ENCODE measurements at places on chromosomes 6 and 20.

- DNase-seq = no peak
These were observed 316.0 kb downstream of the CLIC5 start for GRCh38 chr6:45699663-45700062.

DNA sequence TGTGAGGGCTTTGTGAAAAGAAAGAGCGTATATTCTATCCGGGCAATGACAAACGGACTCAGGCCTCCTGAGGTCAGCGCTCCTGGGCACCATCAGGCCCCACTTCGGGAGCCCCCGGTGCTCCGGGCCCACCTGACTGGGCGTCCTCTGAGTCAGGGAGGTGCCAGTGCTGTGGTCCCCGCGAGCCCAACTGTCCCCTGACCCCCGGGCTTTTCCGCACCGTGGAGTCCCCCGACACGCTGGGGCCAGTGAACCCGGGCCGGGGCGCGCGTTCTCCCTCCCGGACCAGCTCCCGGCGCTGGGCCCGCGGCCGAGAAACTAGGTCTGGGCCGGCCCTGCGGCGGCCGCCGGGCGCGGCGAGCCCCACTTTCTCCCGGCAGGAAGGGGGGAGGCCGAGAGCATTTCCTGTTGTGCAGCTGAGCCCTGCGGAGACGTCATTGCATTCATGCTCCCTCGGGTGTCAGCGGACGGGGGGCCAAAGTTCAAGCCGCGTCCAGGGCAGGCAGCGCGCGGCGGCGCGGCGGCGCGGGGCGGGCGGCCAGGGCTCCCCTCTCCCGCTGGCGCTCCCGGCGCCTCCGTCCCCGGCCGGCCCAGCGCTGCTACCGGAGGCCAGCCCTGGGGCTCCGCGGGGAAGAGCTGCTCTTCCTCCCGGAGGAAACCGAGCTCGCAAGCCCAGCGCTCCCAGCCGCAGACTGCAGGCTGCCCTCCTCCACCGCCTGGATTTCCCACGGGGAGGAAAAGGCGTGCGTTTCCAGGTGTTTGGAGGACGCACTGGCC lies 18.3 kb downstream of the HIVEP2 start:
- no peak for DNase-seq

DNA sequence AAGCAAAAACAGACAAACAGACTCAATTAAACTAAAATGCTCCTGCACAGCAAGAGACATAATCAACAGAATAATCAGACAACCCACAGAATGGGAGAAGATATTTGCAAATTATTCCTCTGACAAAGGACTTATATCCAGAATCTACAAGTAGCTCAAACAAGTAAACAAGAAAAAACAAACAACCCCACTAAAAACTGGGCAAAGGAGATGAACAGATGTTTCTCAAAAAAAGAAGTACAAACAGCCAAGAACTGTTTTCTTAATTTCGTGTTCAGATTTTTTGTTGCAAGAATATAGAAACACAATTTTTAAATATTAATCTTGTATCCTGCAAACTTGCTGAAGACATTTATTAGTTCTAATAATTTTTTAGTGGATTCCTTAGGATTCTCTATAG lies 274.1 kb downstream of the BCKDHB start:
- no peak for DNase-seq

DNA sequence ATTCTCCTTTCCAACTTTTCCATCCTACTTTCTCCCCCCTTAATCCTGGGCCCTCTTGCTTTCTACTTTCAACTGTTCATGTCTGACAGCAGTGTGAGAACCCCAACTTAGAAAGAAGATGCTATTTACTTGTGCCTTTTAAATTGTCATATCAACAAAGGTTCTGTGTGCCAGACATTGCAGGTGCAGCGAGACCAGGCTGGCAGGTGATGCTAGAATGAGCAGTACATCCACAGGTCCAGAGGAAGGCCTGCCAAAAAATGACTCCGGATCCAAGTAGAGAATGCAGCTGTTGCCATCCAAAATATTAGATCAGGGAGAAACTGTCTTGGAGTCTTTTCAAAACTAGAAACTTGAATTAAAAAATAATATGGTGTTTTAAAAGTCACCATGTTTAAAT lies 510.5 kb downstream of the LMBRD1 start:
- no peak for DNase-seq

GRCh38 chr6:17930321-17930993 lies 57.0 kb downstream of the KIF13A start:
- DNase-seq = no peak

DNA sequence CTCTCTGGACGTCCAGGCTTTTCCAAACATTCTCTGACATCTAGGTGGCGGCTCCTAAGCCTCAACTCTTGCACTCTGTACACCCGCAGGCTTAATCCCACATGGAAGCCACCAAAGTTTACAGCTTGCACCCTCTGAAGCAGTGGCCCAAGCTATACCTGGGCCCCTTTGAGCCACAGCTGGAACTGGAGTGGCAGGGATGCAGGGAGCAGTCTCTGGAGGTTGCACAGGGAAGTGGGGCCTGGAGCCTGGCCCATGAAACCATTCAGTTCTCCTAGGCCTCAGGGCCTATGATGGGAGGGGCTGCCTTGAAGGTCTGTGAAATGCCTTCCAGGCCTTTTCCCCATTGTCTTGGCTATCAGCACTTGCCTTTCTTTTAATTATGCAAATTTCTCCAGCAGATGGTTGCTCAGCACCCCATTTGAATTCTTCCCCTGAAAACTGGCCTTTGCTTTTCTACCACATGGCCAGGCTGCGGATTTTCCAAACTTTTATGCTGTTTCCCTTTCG lies 64.9 kb downstream of the IRF4 start:
- no peak for DNase-seq

DNA sequence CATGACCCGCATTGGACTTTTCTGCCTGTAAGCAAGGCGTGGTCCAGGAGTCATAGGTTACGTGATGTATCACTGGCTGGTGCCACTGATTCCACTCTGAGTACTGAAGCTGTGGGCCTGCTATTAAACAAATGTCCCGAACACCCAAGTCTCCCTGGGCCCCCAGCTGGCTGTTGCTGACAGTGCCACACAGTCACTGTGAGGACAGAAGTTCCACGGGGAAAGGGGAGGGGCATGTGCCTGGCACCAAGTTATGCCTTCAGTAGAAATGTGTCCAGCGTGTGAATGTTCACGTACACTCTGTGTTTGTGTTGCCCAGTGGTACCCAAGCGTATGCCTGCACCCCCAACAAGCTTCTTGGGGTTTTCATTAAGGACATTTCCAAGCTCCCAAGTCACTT lies 171.4 kb upstream of the QKI start:
- DNase-seq = no peak

DNA sequence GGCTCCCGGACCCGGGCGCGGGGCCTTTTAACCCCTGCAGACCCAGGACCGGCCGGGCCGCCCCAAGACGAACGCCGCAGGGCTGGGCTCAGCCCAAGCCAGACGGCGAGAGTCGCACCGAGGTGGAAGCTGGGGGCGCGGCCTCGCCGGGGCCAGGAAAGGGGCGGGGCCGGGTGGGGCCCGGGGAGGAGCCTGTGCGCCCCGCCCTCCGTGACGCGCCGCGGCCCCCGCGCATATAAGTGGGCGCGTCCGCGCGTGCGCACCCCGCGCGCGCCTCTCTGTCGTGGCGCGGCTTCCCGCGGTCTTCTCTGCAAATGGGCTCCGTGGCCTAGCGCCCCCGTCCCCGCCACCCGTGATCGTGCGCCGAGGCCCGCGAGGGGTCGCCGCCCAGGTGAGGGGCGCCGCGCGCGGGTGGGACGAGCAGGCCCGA lies at the start of gene PPDPF:
Gene PPDPF, plus strand, starts transcription at position 262 of the 430 bp plus-strand sequence. CDS start 544 bp downstream, outside the sequence.
- DNase-seq = peak; percentile 13

DNA sequence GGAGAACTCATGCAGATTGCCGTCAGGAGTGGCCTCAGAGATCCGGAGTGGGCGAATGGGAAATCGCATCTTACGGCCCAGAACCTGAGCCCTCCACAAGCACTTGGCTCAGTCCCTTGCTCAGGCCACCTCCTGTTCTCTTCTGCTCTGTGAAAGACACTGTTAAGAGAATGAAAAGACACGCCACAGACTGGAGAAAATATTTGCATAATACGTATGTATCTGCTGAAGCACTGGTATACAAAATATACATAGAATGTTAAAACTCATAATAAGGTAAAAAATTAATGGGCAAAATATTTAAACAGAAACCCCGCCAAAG lies 838 bp upstream of the POM121L2 start:
- no peak for DNase-seq

- DNase-seq = no peak
These were observed 38.8 kb downstream of the BMP2 start for GRCh38 chr20:6806275-6806674.

DNA sequence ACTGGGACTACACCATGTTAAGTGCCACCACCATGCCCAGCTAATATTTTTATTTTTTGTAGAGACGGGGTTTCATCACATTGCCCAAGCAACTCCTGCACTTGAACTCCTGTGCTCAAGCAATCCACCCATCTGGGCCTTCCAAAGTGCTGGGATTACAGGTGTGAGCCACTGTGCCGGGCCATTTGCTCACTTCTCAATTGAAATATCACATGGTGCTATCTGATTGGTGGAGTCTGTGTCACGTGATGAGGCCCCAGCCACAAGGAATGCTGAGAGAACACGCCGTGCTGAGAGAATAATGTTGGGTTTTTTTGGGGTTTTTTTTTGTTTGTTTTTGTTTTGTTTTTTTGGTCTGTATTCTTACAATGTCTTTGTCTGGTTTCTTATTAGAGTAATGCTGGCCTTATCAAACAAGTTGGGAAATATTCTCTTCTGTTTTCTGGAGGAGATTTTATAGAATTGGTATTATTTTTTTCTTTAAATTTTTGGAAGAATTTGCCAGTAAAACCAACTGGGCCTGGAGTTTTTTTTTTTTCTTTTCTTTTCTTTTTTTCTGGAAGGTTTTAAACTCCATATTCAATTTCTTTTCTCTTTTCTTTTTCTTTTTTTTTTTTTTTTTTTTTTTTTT lies 183.2 kb upstream of the KCNG1 start:
- DNase-seq = no peak

DNA sequence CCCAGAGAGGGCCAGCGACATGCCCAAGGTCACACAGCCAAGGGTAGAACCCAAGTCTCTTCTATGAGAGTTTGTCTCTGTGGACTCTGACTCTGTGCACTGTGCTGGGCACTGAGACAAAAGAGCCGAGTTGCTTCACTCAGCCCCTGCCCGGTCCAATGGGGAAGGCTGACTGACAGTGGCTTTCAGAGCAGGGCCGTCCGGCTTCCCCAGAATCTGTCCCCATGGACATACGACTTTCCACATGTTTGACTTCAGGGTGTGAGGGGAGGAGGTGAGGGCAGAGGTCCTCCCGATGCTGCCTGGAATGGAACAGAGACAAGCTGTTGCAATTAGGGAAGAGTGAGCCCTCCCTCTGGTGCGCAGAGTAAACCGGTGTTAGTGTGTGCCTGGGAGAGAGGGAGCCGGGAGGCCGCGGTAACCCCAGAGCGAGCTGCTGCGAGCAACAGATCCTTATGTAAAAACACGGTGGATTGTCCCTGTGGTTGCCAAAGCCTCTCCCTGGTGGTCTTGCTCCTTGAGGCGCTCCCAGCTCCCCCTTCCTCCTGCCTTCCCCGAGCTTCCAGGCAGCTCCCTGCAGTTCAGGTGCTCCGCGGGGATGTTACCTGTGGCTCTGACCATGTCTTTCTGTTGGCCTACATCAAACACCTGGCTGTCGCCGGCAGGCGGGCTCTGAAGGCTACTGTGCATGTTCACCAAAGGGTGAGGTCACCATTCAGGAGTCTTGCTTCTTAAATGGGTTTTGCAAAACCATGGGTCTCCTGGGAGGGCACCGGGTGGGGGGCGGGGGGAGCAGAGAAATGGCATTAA lies 672 bp downstream of the SIRPA start:
- DNase-seq = no peak

- no peak for DNase-seq
These were observed 17.8 kb downstream of the QKI start for GRCh38 chr6:163432300-163432699.

GRCh38 chr20:10786678-10787077 lies 112.9 kb upstream of the JAG1 start:
- no peak for DNase-seq

DNA sequence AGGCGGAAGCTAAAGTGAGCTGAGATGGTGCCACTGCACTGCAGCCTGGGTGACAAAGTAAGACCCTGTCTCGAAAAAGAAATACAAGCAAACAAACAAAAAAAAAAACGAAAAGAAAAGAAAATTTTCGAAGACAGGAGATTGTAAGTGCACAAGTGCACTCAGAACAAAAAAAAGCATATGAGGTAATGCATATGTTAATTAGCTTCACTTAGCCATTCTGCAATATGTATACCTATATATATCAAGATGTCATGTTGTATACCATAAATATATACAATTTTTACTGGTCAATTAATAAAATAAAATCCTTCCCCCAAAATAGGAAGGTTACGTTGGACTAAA lies 127.5 kb downstream of the RIN2 start:
- DNase-seq = no peak

DNA sequence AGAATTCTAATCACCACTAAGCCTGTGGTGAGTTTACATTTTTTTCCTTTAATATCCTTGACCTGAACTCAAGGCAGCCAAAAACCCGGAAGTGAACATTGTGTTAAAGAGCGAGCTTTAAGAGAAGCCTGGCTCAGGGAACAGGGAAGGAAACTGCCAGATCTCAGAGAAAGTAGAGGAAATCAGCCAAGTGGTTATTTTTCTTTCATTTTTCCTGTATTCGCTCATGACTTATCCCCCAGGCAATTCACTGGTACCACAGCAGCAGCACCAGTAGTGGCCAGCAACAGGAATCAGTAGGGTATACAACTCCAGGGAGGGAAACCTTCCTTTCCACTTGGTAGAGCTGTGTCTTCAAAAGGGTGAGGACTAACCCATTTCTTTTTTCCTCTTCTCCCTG lies 89.6 kb upstream of the HMGCLL1 start:
- no peak for DNase-seq

GRCh38 chr6:90184334-90185298 lies 112.0 kb downstream of the BACH2 start:
- DNase-seq = no peak

- DNase-seq = no peak
These were observed 16.7 kb downstream of the BPIFA1 start for GRCh38 chr20:33252460-33252859.

DNA sequence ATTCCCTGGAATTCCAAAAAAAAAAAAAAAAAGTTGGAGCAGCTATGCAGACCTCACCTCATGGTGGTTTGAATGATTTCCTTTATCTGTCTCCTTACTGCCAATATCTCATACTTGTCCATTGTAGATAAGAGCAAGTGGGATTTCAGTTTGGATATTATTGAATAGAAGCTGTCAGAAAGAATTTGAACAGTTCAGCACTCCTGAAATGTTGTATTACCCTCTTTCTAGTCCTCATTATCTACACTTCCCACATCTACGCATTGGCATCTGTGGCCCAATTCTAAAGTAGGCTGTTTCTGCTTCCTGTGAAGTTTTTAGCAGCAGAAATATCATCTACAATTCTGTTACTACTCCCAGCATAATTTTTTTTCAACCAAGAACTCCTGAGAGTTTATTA lies 68.2 kb upstream of the KHDRBS2 start:
- DNase-seq = no peak

Measured in NCI-H748 treated with DMSO at 0.1 percent for 48 hours (cell line).